ENCODE measurements at places on chromosomes 1 and 21.

GRCh38 chr1:184698969-184699368 is 55.7 kb downstream of the EDEM3 start:
- DNase-seq = no peak

- DNase-seq = no peak
Measured at GRCh38 chr1:221162352-221162751, 283.1 kb downstream of the HLX start.

GRCh38 chr1:204448344-204448964 is 36.8 kb upstream of the PPP1R15B start:
- no peak for DNase-seq

- DNase-seq = no peak
Measured at GRCh38 chr21:25215698-25216384, 391.4 kb downstream of the MRPL39 start.

GRCh38 chr1:12587981-12588640 is 29.9 kb downstream of the DHRS3 start:
- DNase-seq = peak; percentile 85

- DNase-seq = peak; percentile 21
Measured at GRCh38 chr1:86155051-86155806, 1.3 kb downstream of the COL24A1 start.

- DNase-seq = no peak
Measured at GRCh38 chr1:191065346-191065745, 587.7 kb upstream of the BRINP3 start.

DNA sequence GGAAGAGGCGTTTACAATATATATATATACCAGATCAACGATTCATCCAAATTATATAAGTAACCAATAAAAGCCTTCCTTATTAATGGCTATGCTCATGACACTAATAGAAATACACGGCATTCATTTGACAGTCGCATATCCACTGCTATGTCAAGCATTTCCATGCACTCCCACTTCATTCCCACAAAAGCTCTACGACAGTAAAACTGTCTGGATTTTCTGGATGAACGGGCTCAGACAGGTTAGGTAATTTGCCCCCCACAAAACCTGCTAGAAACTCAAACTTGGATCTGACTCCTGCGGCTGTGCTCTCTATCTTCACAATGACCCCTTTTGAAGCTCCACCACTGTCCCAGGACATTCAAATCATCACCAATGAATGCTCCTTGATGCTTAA is 11.4 kb downstream of the DNAJC11 start:
- DNase-seq = no peak

DNA sequence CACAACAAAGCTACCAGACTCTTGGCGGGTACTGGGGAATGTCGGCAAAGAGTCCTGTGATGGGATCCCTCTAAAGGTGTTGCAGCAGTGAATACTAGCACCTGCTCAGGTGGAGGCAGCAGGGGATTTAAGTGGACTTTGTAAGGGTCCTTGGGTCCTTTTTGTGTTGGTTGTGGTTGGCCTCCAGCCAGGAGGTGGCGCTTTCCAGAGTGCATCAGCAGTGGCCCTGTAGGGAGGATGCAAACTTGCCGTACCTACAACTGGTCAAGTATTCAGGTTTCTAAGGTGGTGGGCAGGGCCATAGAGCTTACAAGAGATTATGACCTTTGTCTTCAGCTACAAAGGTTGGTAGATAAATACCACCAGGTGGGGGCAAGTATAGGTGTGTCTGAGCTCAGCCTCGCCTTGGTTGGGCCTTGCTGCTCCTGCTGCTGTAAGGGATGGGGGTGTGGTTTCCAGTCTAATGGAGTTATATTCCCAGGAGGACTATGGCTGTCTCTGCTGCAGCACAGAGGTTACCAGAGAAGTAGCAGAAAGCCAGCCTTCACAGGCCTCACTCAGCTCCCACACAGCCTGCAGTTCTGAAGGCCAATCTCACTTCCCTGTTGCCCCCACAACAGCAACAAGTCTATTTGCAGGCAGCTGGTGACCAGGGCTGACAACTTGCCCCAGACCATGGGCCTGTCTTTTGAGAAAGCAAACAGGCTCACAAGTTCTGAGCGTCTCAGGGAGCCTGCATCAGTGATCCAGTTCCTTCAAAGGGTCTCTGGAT is 7.3 kb downstream of the OR2M5 start:
- DNase-seq = no peak

- DNase-seq = peak; percentile 18
Measured at GRCh38 chr1:194102607-194103006, 916.2 kb upstream of the B3GALT2 start.

DNA sequence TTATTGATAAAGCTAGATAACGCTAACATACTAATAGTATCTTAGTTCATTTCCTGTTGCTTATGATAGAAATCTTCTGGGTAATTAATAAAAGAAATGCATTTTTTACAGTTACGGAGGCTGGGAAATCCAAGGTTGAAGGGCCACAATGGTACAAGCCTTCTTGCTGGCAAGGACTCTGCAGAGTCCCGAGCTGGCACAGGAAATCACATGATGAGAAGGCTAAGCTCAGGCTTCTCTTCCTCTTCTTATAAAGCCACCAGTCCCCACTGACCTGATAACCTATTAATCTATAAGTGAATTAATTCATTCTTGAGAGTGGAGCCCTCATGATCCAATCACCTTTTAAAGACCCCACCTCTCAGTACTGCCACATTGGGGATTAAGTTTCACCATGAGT is 82.6 kb downstream of the GPR161 start:
- DNase-seq = no peak

GRCh38 chr1:207876131-207876530 is 34.8 kb downstream of the CD34 start:
- DNase-seq = no peak

DNA sequence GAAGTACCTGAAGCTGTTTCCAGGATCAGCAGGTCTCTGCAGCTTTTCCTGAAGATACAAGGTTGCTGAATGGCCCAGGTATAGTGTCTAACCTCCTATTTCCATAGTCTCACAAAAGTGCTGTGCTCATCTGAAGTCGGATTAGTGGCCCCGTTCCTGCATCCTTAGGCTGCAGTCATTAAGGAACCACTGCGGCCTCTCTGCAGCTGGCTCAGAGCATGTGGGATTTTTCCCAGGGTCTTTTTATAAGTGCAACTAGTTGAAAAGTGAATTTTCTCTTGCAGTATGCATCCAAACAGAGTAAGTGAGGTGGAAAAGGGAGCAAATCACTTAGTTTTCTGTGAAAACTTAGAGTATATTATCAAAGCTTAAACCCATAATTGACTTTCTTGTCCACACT is 565.3 kb upstream of the NEGR1 start:
- DNase-seq = no peak

DNA sequence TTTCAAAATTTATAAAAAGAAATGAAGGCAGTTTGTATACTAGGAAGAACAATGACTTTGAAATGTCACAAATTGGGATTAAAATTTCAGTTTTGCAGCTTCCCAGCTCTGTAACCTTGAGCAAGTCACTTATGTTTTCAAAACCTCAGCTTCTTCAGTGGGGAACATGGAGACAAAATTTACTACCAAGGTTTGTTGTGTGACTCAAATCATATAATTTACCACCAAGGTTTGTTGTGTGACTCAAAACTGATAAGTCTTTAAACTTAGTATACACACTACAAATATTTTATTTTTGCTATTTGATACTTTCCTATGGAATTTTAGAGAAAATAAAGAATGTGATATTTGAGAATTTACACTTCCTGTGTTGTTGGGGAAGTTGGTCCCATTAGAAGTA is 219.9 kb downstream of the KCTD3 start:
- peak; percentile 18 for DNase-seq

DNA sequence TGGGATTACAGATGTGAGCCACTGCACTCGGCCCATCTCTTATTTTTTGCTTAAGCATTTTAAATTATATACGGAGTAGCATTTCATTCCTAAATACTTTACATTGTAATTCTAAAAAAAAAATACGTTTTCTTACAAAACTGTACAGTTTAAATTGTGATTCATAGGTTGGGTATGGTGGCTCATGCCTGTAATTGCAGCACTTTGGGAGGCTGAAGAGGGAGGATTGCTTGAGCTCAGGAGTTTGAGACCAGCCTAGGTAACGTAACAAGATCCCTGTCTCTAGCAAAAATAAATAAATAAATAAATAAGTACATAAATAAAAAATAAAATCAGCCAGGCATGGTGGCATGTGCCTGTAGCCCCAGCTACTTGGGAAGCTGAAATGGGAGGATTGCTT is 24.6 kb downstream of the TBCE start:
- DNase-seq = no peak
